ENCODE measurements at places on chromosomes 5 and 9.

DNA sequence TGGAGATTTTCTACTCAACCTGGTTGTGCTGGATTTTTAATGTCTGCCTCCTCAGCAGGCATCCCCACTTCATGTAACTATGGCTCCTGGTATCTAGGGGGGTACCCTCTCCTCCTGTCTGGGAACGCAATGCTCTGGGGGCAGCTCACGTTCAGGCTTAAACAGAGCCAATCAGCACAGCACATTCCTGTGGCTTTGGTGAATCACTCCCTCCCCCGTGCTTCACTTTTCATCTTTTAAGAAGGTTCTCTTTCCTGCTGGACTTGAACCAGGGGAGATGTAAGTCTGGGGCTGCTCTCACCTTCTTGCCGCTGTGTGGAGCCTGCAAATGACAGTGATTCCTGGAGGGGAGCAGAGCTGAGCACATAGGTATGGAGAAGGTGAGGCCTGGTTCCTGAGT is 101.2 kb downstream of the MSX2 start:
- DNase-seq: no peak

DNA sequence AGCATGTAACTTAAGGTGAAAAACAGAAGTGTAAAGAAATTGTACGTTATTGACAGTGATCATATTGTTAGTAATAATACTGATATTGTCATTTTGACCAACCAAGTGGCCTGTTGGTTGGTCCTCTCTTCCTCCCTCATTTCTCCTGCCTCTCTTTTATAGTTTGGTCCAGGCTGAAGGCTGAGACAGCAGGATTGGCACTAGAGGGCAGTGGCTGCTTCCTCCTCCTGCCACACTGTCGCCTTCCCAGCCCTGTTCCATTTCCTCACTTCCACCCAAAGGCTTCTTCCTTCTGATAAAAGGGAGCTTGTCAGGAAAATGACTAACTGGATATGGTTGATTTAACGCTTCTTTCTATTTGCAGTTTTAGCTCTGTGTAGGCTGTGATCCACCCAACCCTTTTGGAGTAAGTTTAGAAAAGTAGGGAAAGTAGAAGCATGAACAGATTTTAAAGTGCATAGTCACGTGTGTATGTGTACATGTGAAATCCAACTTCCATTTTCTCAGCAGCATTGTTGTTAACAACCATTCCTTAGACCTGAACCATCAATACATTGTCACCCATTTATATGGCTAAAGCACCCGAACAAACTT is 35.6 kb downstream of the PTCD2 start:
- DNase-seq: no peak

DNA sequence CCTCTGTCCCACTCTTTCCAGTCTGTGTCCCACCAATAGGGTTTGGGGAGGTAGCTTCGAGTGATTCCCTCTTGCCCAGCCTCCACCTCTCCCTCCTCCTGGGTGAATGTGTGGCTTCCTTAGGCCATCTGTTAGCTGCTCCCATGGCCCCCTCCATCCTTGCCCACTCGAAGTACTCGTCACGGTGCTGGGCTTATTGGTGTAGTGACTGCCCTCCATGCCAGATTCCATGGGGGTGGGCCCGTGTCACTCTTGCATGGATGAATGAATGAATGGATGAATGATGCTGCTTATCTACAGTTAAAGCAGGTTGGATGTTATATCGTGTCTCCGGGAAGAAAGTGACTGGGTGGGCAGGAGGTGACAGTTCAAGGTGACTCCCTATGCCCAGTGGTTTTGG is 19.1 kb downstream of the HMCN2 start:
- no peak for DNase-seq

DNA sequence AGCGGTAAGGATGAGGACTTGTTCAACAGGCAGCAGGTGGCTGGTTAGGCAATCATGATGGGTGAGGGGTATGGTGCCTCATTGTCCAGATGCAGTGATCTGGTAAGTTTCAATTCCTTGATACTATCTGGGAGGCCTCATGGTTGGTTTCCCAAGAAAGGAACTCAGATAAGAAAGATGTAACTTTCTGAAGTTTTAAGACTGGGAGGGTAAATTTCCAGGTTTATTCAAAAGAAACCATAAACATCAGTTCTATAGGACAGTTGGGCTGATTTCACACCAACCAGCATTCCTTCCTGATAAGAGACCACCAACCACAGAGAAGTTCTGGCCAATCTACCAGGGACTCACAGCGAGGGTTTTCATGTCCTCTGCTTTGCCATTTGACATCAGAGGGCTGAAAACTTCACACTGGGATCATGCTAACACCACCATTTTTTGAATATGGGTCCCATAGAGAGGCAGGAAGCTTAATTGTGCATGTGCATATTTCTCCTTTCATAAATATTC is 773 bp upstream of the AGGF1 start:
- no peak for DNase-seq

DNA sequence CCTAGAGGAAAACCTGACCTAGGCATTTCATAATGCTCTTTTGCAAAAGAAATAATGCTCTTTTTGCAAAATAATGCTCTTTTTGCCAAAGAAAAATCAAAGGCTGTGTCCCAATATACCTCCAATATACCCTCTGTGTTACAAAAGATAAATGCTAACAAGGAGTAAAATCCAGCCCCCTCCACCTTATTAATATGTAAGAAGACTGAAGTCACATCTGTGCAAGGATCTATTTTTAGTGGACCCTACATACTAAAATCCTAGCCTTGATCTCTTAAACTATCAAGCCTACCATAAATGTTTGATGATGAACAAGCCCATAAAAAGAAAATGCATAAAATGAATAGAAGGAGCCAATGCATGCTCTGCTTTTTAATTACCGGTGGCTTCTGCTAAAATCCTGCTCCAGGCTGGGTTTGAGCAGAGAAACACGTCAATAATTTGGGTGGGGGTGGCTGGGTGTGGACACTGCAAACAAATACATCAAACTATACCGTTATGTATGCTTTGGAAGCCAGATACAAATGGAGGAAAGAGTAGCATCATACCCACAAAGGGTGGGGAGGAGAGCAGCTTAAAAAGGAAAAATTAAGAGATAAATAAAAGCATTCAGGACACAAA is 131.6 kb downstream of the SEMA6A start:
- DNase-seq: no peak

DNA sequence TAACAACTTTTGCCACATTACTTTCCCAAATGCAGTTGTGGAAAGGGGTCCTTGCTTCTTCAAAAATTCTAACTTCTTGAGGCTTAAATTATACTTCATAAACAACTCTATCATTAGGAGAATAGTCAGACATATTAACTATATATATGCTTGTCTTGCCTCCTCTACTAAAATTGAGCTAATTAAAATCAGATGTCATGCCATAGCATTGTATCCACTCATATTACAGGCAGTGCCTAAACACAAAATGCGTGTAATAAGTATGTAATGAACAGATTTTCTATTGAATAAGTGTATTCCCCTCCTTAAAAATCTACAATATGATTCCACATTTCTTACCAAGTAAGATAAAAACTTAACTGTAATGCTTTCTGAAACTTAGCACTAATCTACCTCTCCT is 204.5 kb downstream of the PLK2 start:
- DNase-seq: no peak

DNA sequence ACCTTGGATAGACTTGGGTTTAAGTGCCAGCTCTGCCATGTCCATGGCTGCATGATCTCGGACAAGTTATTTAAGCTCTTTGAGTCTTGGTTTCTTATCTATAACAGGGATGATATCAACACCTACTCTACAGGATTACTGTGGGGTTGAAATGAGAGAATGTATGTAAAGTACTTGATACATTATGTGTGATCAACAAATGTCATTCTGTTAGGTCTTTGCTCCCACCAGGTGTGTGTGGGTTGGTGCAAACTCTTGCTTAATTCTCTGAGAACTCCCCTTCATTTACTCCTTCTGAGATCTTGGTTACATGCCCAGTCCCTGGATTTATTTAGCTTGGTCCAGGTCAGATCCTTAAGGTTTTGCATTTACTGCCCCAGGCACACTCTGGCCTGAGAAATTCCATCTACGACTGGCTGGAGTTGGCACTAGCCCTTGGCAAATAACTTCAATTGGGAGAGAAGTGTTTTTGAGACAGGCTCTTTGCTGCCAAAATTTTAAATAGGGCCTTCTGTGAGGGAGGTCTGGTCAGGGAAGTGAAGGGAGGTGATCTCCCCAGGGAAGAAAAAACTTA is 63.5 kb upstream of the KLF9 start:
- DNase-seq: no peak

DNA sequence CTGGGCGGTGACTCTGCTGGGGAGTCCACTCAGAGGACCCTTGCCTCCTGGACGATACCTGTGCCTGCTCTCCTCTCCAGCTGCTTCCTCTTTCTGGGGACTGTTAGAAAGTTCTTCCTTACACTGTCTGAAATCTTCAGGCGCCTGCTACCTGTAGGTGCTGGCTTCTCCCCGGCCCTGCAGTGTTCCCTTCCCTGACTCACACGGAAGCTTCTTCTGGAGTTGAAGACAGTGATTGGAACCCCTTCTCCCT is 562 bp downstream of the GSN start:
- no peak for DNase-seq

Measured in stimulated activated CD4-positive, alpha-beta T cell treated with anti-CD3 and anti-CD28 coated beads, TNF-alpha, amount 100 ng/mL, for 1 hour (primary cell).